H1 (cell line): ENCODE measurements at places on chromosomes 11 and 22. TPM values are rescaled to one million over a fixed set of nuclear protein-coding genes. Genes with fewer than 3 reads are reported as not detected.

The C11orf91 gene
- polyA plus RNA-seq, result not detected in 2 replicates

The VPREB1 gene
- not detected in 2 replicates for polyA plus RNA-seq

The SMIM35 gene
- not detected in 2 replicates for polyA plus RNA-seq

The FXYD2 gene
- polyA plus RNA-seq, result 0.89 and 1.6 TPM in 2 replicates

The RAB3IL1 gene
- 7.9 and 10.8 TPM in 2 replicates for polyA plus RNA-seq

The C11orf65 gene
- polyA plus RNA-seq, result 0.08 and 0.14 TPM in 2 replicates

The LIN7C gene
- polyA plus RNA-seq, result 8.3 and 10.5 TPM in 2 replicates

The CSNK2A3 gene
- polyA plus RNA-seq, result 0.50 and 1.0 TPM in 2 replicates

The ACRV1 gene
- 0.06 TPM in 1 of 2 replicates, not detected in the other for polyA plus RNA-seq

The CATSPERZ gene
- polyA plus RNA-seq, result 0.77 and 1.1 TPM in 2 replicates

The KIAA1671 gene
- polyA plus RNA-seq, result 5.9 and 6.4 TPM in 2 replicates

The OR6T1 gene
- polyA plus RNA-seq, result not detected in 2 replicates

The KCNC1 gene
- 0.08 and 0.11 TPM in 2 replicates for polyA plus RNA-seq

The NUDT8 gene
- polyA plus RNA-seq, result 7.2 and 11.0 TPM in 2 replicates

The FTH1 gene
- polyA plus RNA-seq, result 895 and 1,153 TPM in 2 replicates

The CNIH2 gene
- 11.6 and 12.5 TPM in 2 replicates for polyA plus RNA-seq

The DGKZ gene
- polyA plus RNA-seq, result 184 and 262 TPM in 2 replicates

The SCARF2 gene
- polyA plus RNA-seq, result 4.2 and 7.1 TPM in 2 replicates

The BDNF gene
- polyA plus RNA-seq, result 1.5 and 2.4 TPM in 2 replicates

The HTR3A gene
- 8.9 and 9.3 TPM in 2 replicates for polyA plus RNA-seq

The ESAM gene
- 0.09 and 0.19 TPM in 2 replicates for polyA plus RNA-seq

The NEFH gene
- 0.57 and 0.74 TPM in 2 replicates for polyA plus RNA-seq

The SLN gene
- polyA plus RNA-seq, result not detected in 2 replicates

The CHRM4 gene
- 1.3 and 2.2 TPM in 2 replicates for polyA plus RNA-seq

The ARHGEF17 gene
- 11.3 and 23.4 TPM in 2 replicates for polyA plus RNA-seq

The SPDYC gene
- 0.15 and 0.31 TPM in 2 replicates for polyA plus RNA-seq

The SLC25A18 gene
- polyA plus RNA-seq, result 2.7 and 2.9 TPM in 2 replicates

The ARL2 gene
- 535 and 640 TPM in 2 replicates for polyA plus RNA-seq

The CLDN5 gene
- polyA plus RNA-seq, result 1.2 and 2.5 TPM in 2 replicates

The GPR83 gene
- polyA plus RNA-seq, result 0.30 and 0.49 TPM in 2 replicates

The TSSK2 gene
- not detected in 2 replicates for polyA plus RNA-seq

The CYP2D6 gene
- 1.7 TPM in 2 replicates for polyA plus RNA-seq

The CTSF gene
- polyA plus RNA-seq, result 2.3 and 2.6 TPM in 2 replicates

The CDHR5 gene
- polyA plus RNA-seq, result 0.02 TPM in 1 of 2 replicates, not detected in the other

The SLC5A1 gene
- polyA plus RNA-seq, result 0.06 TPM in 1 of 2 replicates, not detected in the other

The MS4A4A gene
- not detected in 2 replicates for polyA plus RNA-seq

The KLHL35 gene
- 0.41 and 0.64 TPM in 2 replicates for polyA plus RNA-seq
